ENCODE measurements at places on chromosomes 12 and 14. TPM values are rescaled to one million over a fixed set of nuclear protein-coding genes. Genes with fewer than 3 reads are reported as not detected.

DNA sequence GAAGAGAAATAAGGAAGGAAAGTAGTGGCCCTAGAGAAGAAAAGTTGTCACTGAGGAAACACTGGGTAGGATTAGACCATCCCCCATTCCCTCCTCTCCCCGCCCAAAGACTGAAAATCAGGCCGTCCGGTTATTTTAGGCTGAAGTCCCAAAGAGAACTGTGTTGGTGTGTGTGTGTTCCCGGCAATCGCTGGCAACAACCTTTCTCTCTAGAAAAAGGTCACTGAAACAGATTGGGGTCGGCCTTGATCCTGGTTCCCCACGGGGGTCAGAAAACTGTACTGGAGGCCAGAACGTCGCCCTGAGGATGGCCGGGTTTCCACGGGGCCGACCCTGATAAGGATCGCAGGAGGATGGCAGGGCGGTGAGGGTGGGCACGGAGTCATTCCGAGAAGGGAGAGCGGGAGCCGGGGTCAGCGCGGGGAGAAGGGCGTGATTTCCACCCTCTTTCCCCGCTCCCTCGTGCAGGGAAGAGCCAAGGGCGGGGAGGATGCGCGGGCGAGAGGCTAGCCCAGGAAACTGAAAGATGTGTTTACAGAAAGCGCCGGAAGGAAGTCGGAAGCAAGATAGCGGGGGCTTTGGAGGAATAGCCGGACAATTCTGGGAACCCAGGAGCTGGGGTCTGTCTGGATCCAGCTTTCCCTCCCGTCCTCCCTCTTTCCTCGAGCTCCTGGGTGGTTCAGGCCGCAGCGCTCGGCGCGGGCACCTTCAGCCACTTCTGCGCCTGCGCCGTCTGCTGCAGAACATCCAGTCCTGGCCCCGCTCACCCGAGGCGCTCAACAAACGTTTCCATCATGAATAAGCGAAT, 25.3 kb upstream of the SPTLC2 start:
- DNase-seq: no peak

DNA sequence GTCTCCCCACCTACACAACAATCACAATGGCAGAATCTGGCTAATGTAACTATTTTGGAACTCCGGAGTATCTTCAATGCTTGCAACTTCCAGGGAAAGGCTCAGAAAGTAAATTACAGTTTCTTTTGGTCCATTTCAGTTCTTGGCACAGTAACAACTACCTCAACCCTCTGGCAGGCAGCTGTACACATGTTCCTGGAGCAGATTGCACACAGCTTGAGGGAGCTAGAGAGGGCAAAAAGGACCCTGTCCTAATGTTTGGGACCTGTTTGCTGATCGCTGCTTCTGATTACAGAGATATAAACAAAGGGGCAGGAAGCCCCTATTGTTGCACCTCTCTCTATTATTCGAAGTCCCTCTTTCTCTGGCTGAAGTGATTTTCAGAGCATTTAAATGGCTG, 35.2 kb upstream of the SLC38A1 start:
- no peak for DNase-seq

DNA sequence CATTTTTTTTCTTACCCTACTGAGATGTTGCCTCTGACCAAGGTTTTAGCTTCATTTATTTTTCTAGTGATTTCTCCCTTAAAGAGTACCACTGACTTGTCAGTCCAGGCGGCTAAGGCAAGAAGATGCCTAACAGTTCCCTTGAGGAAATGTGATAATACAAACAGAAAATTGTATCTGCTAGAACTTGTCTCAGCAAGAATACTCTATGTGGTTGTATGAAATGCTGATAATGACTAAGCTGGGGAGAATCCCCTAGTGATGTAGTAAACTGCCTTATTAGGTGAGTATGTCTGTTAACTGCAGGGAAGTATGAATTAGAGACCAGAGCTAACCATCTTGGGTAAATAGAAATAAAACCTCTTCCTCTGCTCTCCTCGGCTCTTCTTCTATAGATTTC, 6.7 kb downstream of the C12orf54 start:
- DNase-seq: no peak

DNA sequence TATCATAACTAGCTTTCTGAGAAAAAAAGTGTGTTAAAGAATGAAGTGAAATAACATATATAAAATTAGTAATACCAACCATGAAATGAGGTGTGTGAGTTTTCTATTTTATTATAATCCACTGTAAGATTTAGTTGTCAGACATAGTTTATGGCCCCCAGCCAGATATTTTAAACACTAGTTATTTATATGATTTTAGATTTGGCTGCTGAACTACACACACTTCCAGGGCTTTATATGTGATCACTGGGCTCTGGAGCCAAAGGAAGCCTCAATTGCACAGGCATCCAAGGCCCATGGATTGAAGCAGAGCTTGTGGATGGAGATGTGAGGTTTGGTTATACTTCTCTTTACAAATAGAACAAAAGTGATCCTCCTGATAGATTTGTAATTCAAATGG, 48.7 kb upstream of the CNTN1 start:
- no peak for DNase-seq

DNA sequence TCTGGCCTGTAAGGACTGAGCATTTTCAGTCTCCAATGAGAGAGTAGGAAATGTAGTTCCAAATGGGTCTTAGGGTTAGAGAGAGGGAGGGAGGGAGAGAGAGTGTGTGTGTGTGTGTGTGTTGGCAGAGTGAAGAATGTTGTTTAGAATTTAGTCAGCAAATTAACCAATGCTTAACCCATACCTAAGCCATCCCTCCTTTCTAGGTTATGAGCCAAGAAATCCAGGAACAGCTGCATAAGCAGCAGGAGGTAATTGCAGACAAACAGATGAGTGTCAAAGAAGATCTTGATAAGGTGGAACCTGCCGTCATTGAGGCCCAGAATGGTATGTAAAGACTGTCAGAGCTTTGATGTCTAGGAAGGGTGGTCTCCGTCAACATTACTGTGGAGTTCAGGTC, 56.9 kb downstream of the HSP90AA1 start:
- DNase-seq: no peak

Gene RERG
- 83.8 TPM for total RNA-seq

Gene CHFR
- total RNA-seq: 63.3 TPM

Gene TMEM253
- total RNA-seq: 1.2 TPM

Gene SIX6
- not detected for total RNA-seq

Measured in osteocyte (in vitro differentiated cells).